ENCODE measurements at places on chromosomes 5 and 9.

GRCh38 chr9:4228606-4229005 lies 71.3 kb downstream of the GLIS3 start:
- no peak for DNase-seq

DNA sequence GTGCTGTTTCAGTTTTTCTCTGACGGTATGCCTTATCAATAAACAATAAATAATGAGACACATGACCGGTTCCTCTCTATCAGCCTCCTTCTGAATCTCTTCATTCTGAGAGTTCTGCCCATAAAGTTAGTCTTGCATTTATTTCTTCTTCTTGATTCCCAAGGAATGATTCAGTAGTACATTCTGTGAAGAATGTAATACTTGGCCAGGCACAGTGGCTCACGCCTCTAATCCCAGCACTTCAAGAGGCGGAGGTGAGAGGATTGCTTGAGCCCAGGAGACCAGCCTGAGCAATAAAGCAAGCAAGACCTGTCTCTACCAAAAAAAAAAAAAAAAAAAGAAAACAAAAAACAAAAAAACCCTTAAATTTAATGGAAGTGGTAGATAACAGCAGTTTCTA lies 53.9 kb downstream of the PAM start:
- DNase-seq: no peak

- DNase-seq: no peak
Measured at GRCh38 chr5:56938858-56939257, 13.1 kb downstream of the MIER3 start.

DNA sequence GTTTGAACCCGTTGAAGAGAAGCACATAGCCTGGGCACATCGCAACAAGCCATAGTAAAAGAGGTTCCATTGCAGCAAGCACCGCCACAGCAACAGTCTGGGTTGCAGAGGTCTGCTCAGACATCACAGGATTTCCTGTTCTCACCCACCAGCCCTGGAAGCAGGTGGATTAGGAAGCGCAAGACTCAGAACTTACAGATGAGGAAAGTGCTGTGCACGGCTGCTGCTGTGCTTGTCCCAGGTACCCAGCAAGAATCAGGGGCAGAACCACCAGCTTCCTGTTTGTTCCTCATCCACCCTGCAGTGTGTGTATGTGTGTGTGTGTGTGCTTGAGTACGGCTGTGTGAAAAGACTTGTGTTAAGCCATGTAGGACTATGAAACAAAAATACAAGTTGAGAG lies 124.7 kb upstream of the IRX2 start:
- no peak for DNase-seq

GRCh38 chr5:371811-372555 lies 50.5 kb downstream of the AHRR start:
- DNase-seq: no peak

- DNase-seq: no peak
Measured at GRCh38 chr9:28967226-28967625, 1393.9 kb upstream of the C9orf72 start.

DNA sequence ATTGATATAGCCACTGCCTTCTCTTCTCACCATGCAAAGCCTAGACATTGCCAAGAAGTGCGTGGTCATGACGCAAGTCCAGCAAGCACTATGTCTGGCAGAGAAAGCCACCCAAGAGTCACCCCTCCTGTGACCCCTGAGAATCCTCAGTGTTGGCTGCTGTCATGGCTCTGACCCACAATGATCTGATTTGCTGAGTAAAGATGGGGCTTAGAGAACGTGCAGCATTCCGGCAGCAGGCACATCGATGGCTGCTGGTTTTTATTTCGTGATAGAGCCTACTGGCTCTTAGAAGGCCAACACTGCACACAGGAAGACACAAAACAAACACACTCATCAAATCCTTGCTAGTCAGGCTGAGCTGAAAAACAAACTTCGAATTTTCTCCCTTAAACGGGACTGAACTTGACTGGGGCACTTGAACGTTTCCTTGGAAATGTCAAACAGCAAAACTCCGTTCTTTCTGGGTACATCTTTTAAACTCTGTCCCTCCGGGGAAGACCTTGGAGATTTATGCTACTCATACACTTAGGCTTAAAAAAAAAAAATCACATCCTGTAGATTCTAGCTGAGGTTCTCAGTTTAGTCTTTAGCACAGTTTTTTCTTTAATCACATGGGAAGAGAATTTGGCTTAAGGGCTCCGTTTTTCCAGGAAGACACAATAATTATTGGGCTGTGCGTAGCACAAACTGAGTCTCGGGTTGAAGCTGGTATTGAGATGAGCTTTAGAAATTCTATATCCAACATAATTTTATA lies 88.2 kb upstream of the BASP1 start:
- DNase-seq: no peak

- peak; percentile 20 for DNase-seq
Measured at GRCh38 chr5:178895615-178896571, at the start of gene ZFP2. ZFP2 (plus strand) TSS chr5:178895913; CDS start chr5:178931314, 35,401 bp downstream.

- DNase-seq: no peak
Measured at GRCh38 chr9:93674580-93675335, 98.4 kb downstream of the PHF2 start.

DNA sequence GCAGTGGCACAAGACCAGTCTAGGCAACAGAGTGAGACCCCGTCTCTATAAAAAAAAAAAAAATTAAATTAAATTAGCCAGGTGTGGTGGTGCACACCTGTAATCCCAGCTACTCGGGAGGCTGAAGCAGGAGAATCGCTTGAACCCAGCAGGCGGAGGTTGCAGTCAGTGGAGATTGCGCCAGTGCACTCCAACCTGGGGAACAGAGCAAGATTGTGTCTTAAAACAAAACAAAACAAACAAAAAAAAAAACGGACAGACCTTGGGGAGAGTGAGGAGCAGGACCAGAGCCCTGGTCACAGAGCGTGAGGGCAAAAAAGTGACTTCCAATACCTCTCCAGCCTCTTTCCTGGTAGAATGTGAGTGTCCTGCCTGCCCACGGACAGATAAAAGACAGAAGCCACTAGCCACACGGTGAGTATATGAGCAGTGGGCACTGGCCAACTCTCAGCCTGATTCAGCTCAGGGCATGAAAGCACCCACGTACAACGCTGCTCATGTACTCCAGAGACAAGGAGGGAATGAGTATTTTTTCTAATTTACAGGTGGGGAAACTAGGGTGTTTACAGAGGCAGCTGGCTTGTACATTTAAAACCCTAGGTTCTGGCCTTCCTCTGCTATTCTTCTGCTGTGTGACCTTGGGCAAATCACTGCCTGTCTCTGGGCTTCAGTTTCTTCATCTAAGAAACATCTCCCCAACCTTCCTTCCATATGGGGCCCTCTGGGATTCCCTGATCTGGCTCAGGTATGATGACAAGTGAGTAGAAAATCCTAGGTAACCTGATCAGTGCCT lies 1.8 kb downstream of the OLFML2A start:
- DNase-seq: no peak

- DNase-seq: no peak
Measured at GRCh38 chr5:133950821-133951612, 17.4 kb downstream of the C5orf15 start.

DNA sequence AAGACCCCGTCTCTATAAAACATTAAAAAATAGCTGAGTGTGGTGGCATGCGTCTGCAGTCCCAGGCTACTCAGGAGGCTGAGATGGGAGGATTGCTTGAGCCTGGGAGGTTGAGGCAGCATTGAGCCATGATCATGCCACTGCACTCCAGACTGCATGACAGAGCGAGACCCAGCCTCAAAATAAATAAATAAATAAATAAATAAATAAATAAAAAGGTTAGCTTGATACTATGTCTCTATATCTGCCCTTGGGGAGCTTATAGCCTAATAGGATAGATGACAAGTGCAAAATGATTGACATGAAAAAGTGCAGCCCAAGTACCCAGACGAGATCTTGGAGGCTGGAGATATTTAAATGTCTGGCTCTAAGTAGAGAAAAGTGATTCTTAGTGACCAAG lies 122.6 kb downstream of the PDE4D start:
- DNase-seq: no peak

DNA sequence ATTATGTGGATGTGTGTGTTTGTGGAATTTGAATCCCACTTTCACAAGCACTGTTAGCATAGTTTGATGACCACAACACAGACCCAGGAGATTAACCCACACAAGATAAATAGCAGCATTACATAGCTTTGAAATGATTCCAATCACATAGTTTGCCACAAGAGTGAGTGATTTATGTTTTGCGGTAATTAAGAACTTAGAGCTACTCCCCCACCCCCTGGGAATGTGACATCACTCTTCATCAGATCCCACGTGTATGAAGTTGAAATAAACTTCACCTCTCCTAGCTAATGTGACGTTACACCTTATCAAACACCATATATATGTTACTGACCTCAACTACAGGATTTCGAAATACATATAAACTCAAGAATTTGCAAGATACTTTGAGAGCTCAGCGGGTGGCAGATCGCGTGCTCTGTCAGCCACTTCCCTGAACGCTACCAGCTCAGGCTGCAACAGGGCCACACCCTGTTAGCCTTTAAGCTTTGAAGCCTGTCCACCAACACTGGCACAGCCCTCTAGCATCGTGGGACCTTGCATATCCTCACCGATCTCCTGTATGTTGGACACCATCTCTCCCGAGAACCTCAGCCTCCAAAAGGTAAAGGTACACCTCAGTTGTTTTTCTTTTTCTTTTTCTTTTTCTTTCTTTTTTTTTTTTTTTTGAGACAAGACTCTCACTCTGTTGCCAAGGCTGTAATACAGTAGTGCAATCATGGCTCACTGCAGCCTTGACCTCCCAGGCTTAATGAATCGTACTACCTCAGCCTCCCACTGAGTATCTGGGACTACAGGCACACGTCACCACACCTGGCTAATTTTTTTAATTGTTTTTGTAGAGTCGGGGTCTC lies 1.7 kb upstream of the AGTPBP1 start:
- DNase-seq: peak; percentile 23

- no peak for DNase-seq
Measured at GRCh38 chr5:81232464-81233079, 550 bp upstream of the CKMT2 start.

- no peak for DNase-seq
Measured at GRCh38 chr5:127205147-127205546, 85.4 kb upstream of the MEGF10 start.

GRCh38 chr5:157857816-157858526 lies 974 bp downstream of the CLINT1 start:
- peak; percentile 41 for DNase-seq

GRCh38 chr9:77826621-77827020 lies 178.5 kb upstream of the GNA14 start:
- no peak for DNase-seq

DNA sequence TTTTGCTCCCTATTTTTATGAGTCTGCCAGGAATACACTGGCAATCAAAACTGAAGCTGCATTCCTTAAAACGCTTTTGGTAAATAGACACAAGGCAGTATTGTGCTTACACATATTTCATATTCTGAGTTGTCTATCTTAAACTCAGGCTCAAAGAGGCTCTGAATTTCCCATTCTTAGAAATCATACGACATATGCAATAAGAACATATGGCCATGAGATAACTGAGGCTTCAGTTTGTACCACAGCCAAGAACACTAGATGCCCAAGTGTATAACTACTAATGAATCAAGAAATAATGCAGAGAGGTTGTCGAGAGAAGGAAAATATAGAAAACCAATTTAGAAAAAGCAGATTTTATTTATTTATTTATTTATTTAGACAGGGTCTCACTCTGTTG lies 357.4 kb downstream of the NDUFS4 start:
- DNase-seq: no peak

DNA sequence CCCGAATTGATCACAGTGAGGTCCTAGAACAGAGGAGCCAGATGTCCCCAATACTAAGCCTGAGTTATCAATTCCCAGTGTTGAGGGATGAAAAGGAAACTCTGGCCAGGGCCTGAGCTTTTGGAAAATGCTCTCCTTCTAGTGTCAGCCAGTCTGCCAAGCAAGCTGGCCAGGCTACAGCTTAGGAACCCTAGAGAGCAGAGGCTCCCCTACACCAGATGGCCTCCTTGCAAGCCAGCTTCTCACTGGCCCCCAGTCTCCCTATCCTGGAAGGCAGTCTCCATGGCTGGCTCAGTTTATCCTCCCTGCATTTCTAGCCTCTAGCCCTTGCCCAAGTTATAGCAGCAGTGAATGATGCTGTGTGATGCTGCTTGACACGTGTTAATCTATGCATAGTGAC lies 204.7 kb upstream of the WWC1 start:
- no peak for DNase-seq

DNA sequence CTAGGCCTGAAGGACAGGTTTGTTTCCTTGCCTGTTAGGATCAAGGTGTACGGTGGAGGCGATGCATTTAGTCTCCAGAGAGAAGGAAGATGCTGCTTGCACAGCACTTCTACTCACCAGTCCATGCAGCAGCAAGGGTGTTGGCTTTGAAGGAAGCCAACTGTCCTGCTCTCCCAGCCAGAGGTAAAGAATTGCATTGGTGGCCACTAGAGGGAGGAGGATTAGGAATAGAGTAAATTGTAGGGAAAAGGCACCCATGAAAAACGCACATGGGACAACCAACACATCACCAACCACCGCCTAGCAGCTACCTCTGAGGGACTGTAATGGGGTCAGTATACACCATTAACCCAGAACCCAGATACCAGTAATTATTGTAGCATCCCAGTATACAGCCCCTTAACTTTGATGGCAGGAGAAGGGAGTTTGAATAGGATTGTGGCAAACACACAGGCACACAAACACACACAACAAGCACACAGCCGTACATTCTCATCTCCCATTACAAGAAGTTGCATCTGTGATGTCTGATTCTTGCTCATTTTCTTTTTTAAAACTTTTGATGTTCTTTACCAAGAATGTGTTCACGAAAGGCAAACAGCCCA lies 267.7 kb downstream of the ADAMTS6 start:
- no peak for DNase-seq

- no peak for DNase-seq
Measured at GRCh38 chr9:76245518-76245917, 148.7 kb downstream of the RFK start.

DNA sequence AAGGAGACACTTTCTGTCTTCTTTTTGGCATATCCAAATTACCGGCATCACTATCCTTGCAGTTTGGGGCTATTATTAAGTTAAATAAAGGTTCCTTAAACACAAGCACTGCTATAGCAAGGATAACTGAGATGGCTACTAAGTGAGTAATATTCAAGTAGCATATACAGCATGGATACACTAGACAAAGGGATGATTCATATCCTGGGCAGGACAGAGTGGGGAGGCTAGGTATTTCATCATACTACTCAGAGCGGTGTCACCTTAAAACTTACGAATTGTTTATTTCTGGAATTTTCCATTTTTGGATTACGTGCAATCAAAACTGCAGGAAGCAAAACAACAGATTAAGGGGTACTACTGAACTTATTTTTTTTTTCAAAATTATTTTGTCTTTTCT lies 54.1 kb downstream of the FER start:
- no peak for DNase-seq

DNA sequence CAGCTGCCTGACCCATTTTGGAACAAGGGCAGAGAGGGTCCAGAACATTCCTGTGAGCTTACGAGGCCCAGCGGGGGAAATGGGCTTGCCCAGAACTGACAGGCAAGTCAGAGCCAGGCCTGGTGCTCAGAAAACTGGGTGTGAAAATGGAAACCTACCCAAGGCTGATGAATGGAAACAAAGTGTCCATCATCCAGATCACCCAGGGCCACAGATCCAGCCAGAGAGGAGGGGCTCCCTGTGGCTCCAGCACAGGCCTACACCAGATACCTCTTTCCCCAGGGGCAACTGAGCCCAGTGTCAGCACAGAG lies 3.1 kb downstream of the CLTB start:
- no peak for DNase-seq

GRCh38 chr5:10633271-10634049 lies 69.6 kb downstream of the ANKRD33B start:
- peak; percentile 45 for DNase-seq

Data from CD4-positive, alpha-beta T cell treated with Interleukin-10 for 1 hour (primary cell).